Stimulated activated CD8-positive, alpha-beta memory T cell treated with anti-CD3 and anti-CD28 coated beads, Interleukin-2, amount 100 ng/mL, for 48 hours (primary cell): ENCODE measurements at places on chromosomes 12 and 14.

DNA sequence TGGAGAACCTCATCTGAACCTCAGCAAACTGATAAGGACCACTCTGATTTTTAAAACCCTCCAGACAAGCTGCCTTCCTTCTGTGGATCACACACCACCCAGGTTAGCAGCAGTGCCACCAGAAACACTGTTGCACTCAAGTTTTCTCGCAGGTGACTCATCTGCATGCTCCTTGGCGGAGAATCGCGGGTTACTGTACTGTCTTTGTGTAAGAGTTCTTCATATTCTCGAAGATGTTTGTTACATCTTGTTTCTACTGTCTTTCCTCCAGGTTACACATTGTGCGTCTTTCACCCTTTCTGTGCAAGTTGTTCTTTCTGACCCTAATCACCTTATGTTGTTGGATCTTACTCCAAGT is 331.2 kb downstream of the CACNA1C start:
- DNase-seq, result no peak

- DNase-seq, result no peak
Observed at GRCh38 chr14:32354716-32355115, 25.6 kb downstream of the AKAP6 start.

DNA sequence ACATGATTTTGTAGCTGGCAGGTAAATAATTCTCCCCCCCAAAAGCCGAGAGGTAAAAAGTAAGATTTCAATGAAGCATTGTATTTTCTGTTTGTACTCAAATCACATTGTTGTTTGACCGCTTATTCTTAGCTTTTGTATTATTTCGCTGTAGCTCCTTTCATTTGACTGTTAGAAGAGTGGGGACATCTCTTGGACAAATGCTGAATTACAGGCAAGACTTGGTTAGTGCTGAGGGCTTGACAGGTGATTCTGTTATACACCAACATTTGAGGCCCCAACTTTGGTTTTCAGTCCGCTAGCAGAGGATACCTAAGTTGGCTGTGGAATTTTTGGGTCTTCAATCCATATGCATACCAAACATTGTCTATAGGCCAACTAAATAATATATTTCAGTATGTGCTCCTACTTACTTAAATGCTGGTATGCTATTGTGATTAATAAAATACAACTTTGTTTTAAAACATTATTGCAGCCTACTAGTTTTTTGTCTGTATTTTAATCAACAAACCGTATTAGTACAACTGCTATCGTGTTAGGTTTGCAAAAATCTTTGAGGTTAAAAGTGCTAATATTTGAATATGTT is 102.2 kb downstream of the ERC1 start:
- no peak for DNase-seq

DNA sequence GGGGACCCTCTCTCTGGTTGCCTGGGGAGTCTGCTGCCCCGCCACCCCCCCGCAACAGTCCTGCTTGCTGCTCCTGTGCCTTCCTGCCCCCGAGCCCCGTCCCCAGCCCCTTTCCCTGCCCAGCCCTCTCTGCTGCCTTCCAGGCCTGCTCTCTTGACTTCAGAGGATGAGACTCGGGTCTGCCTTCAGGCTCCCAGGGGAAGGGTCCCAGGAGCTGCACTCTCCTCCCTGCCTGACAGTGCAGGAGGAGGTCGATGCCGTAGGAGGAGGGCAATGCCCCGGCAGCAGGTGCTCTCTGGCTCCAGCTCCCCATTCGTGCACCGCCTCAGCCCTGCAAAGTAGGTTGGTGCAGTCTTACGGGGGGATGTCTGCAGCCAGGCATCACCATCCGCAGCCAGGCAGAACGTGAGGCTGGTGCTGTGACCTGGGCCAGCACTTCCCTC is 185.1 kb upstream of the C14orf180 start:
- DNase-seq, result no peak

- peak; percentile 60 for DNase-seq
Observed at GRCh38 chr14:23071244-23071920, 14.1 kb upstream of the CDH24 start.

DNA sequence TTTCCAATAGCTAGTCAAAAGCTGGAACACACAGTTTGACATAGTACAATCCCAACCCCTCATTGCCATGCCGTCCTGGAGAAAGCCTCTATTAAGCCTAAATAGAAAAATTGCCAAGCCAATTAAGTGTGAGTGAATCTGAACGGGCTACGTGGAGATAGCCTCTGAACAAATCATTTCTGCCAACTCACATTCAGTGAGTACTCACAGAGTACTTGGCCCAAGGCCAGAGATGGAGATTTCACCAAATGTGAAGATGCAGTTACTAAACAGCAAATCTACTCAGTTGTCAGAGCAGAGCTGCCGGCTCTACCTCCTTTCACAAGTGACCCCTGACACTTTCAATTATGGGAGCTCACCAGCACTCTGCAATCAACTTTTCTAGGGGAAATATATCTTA is 350.0 kb downstream of the GALC start:
- no peak for DNase-seq

GRCh38 chr12:26488351-26488750 is 293.0 kb downstream of the SSPN start:
- no peak for DNase-seq

GRCh38 chr12:76013603-76014002 is 18.0 kb downstream of the PHLDA1 start:
- DNase-seq, result no peak

DNA sequence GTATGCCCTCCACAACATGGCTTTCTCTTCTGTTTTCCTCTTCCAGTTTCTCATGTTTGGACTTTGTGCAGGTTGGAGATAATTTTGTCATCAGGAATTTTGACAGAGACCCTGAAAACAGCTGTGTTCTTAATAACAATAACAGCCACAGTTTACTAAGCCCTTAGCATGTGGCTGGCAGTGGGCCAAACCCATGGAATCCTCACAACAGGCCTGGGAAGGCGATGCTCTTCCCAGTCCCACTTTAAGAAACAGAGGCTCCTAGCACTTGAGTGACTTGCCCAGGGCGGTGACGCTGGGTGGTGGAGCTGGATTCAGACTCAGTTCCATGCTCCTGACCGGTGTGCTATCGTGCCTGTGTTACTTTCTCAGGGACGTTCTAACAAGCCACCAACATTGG is 20.1 kb upstream of the PLEKHG3 start:
- no peak for DNase-seq

DNA sequence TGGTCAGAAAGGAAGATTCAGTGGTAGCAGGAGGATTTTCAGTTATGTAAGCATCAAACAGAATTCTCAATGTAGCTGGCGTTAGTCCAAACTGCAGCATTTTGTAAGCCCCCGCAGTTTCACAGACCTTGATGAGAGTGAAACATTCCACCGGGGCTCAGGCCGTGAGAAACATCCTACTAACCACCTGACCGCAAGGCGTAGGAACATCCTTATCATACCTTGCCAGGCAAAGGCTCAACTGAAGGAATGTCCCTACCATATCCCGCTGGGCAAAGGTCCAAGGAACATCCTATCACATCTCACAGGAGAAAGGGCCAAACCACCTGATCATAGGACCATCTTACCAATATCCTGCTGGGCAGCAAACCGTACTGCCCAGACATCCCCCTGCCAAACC is 624.8 kb upstream of the TMEM132C start:
- no peak for DNase-seq

- DNase-seq, result no peak
Observed at GRCh38 chr12:107560165-107560898, 125.3 kb upstream of the PWP1 start.

DNA sequence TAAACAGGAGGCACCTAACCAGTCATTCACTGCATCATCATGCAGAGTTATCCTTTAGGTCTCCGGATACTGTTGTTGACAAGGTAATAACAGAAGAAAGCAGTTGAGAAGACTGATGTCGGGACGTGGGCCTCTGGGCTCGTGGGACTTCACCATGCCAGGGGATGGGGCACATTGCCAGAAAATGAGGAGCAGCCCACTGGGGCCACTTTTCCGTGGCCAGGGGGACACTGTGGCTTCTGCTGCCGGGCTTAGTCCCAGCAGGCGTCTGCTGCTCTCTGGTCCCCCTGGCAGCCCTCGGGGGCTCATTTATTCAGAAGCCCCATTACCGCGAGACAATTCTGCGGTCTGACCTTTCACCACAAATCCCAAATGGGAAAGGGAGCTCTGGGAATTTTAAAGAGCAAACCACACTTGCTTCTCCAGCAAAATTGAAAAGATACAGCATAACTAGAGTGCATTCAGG is 201.2 kb downstream of the DAD1 start:
- no peak for DNase-seq

DNA sequence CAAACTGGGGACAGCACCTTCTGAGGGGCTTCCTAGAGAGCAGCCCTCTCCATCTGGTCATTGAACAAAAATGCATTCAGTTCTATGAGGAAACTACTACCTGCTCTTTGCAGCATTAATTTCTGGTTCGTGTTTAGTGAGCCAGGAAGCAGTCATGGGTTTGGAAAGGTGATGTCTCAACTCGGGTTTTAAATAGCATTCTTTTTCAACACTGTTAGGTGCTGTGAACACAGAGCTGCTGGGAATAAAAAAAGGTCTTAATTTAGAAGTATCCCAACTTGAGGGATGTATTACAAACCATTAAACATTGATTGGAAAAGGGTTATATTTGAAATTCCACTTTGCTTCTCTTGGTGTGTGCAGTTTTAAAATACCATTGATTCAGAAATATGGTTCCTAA is 9.3 kb downstream of the MYO1H start:
- no peak for DNase-seq

DNA sequence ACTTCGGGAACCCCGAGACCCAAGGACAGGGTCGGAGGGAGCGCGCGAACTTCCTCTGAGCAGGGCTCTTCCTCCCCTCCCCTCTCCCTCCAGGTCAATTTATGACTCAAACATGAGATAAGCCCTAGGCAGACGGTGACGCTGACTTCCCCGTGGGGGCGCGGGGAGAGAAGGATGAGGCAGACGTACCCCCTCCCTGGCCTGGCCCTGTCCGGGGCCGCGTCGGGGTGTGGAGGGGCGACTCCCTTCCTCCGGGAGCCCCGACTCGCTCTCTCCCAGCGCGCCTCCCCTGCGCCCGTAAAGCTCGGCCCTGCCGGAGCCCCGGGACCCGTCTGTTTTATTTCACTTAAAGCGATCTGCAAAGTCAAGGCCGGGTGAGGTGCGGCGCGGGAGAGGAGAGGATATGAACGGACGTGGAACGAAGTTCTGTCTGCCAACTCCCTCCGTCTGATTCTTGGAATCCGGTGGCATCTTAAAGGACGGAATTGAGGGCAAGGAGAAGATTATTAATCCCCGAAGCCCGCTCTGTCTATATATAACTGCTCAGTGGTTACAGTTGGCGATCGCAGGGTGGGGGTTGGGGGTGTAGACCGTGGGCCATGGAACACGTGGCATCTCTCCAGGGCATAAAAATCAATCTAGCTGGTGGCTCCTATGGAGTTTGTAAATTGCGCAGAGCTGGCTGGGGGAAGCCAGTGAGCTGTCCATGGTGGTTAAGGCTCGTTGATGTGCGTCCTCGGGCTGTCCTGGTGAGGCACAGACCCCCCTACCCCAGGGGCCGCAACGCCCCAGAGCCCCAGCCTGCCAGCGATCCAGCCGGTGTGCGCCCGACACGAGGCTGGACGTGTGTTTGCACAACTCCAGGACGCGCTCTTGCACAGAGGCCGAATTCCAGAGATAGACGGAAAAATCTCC is 2.9 kb upstream of the PTHLH start:
- DNase-seq, result no peak

GRCh38 chr14:21867541-21867940 is 193.9 kb upstream of the OR4E1 start:
- DNase-seq, result no peak

GRCh38 chr12:65106948-65107347 is 14.2 kb downstream of the WIF1 start:
- no peak for DNase-seq

GRCh38 chr12:9750276-9751203 is 10.2 kb downstream of the CD69 start:
- no peak for DNase-seq

DNA sequence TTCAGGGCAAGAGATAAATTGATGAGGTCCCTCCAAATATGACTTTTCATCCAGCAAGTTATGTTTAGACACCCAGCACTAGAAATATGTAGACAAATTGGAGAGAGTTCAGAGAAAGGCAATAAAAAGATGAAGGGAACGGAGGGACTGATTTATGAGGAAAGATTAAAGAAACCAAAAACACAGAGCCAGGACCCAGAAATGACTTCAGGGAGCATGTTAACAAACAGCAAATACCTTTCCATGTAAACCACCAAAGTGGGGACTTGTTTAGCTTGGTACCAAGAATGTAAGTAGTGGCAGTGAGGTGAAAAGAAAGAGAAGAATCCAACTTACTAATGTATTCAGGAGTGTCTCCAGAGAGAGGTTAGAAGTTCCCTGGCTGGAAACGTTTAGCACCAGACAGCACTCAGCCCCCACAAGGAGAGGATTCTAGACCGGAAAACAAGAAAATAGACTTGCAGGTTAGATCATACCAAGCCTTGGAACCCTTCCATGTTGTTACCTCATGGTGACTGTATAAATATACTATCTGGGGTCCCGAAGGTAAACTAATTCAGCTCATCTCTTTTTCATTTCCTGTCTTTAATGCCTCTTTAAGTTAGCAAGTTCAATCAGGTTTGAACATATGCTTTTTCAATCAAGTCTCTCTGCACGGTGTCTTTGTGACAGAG is 79.2 kb downstream of the TBC1D30 start:
- DNase-seq, result no peak

DNA sequence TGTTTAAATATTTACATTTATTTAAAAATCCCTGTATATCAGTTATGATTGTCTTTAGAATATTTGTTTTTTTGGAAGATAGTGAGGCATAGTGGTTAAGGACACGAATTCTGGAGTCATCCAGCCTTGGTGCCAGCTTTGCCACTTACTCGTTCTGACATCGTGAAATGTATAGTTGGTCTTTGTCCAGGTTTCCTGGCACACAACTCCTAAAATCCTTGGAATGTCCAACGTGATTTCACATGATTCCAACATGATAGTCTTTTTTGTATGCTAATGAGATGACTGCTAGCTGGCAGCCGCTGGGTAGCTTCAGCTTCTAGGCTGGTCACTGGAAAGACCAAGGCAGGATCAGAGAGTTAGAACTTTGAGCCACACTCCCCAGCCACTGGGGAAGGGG is 64.8 kb downstream of the PRICKLE1 start:
- no peak for DNase-seq

GRCh38 chr12:109029411-109029810 is 8.5 kb upstream of the SVOP start:
- no peak for DNase-seq

GRCh38 chr12:51163795-51164194 is 9.1 kb downstream of the TFCP2 start:
- DNase-seq, result no peak

- DNase-seq, result no peak
Observed at GRCh38 chr12:6494258-6494743, 399 bp downstream of the NCAPD2 start.

- DNase-seq, result no peak
Observed at GRCh38 chr14:23626946-23627345, 9.2 kb upstream of the DHRS2 start.

- DNase-seq, result no peak
Observed at GRCh38 chr12:104059963-104060362, 4.4 kb upstream of the HCFC2 start.

- no peak for DNase-seq
Observed at GRCh38 chr12:118446247-118446646, 69.9 kb downstream of the SUDS3 start.

GRCh38 chr12:131610891-131611290 is 100.0 kb upstream of the SFSWAP start:
- DNase-seq, result no peak
